ENCODE measurements at places on chromosomes 3 and 15.

DNA sequence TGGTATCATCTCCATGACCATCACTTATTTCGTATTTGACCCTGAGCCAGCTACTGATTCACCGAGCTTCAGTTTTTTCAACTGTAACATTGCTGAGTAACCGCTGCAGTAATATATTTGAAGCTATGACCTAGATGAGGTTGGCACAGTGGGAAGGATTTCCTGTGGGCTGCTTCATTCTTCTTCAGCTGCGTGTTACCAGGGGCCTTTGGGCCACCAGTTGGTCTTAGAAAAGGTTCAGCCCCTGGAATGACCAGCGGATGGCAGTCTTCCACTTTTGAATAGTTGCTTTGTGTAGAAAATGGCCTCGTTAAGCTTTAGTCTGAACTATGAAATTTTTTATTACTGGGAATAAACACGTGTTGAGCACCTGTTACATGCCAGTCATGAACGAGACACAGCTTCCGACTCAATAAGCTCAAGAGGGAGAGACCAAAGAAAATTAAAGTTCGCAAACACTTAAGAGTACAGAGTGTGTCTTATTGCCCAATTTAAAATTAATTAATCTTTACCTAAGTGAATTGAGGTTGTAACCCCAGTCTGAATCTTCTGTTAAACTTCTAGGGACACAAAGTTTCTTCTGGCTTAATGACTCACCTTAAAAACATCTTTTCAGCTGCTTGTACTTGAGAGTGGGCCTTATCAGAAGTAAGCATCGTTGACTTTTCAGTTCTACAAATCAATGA is 57.6 kb upstream of the NR2E3 start:
- peak; percentile 27 for DNase-seq

DNA sequence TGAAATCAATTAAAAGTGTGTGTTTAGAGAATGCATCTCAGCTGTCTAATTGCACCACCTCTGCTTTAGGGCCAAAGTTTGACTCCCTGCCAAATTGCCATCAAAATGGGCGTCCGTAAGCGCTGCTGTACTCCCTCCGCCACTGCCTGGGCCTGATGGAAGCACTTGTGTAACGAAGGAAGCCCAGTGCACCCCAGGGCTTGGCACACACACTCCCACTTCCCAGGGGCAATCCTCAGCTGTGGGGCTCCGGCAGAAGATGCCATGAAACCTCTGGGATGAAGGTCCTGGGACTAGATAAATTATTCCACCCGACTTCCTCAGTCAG is 137.8 kb downstream of the RORA start:
- peak; percentile 15 for DNase-seq

DNA sequence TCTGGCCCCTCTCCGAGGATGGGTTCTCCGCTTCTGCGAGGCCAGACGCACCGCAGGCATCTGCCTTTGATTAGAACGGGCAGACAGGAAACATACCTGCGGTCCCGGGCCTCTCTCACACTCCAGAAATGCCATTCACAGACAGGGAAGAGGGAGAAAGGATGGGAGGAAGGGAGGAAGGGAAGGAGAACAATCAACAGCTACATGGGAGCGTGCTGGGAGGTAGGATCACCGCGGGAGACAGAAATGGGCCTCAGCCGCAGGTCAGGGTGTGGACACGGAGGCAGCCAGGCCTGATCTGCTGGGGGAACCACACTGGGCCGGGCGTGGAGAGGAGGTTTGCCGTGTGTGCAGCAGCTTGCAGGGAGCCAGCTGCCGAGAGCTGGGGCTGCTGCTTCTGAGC is 90.7 kb upstream of the RGMA start:
- no peak for DNase-seq

GRCh38 chr3:38985581-38985980 is 66.2 kb downstream of the SCN11A start:
- DNase-seq: no peak

DNA sequence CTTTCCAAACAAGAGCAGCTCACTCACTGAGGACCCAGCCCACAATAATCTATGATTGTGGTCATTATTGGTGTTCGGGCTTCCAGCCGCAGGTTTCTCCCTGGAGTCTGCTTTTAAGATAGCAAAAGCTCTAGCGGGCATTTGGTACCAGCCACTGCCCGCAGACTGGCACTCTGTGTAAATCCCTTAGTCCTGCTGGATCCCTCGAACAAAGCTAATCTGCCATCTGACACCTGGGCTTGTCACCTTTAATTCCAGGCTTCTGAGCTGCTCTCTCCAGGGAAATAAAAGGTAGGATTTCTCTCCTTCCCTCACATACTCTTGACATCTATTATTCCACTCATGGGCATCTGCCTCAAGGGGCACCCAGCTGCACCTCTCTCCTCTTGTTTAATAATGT is 158.7 kb downstream of the PDCD6IP start:
- no peak for DNase-seq
